ENCODE measurements at places on chromosomes 7 and 10.

DNA sequence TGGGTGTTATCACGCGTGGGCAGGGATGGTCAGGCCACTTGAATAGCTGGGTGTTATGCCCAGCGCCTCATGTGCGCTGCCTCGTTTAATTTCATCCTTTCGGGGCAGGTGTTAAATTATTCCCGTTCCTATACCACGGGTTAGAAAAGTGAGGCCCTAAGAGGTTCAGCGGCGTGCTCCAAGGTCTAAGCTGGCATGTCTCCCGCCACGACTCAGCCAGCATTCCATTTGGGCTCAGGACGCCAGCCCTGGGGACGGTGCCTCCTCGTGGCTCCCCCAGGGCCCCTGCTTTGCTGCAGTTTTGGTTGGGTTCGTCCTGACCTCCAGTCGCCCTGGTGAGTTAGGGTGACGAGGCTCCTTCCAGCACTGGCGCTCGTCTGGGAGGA, 124.5 kb downstream of the TRRAP start:
- no peak for DNase-seq

- no peak for DNase-seq
These were observed 607.8 kb downstream of the PARD3 start for GRCh38 chr10:34207343-34207742.

GRCh38 chr10:100725071-100725471, 20.3 kb upstream of the PAX2 start:
- no peak for DNase-seq

GRCh38 chr10:122510326-122510725, 49.0 kb downstream of the HTRA1 start:
- no peak for DNase-seq

GRCh38 chr7:20788420-20788990, 1.8 kb upstream of the SP8 start:
- DNase-seq = no peak

DNA sequence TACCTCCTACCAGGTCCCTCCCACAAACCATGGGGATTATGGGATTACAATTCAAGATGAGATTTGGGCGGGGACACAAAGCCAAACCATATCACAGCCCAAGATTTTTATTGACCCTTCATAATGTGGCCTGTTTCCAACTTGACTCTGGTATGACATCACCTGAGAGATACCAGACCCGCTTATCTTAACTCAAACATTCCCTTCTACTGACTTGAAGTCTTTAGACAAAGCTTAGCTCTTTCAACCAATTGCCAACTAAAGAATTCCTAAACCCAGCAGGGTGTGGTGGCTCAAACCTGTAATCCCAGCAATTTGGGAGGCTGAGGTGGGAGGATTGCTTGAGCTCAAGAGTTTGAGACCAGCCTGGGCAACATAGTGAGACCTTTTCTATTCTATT, 67.9 kb downstream of the CLRN3 start:
- DNase-seq = no peak

GRCh38 chr10:129027906-129028305, 439.1 kb upstream of the MGMT start:
- DNase-seq = no peak

DNA sequence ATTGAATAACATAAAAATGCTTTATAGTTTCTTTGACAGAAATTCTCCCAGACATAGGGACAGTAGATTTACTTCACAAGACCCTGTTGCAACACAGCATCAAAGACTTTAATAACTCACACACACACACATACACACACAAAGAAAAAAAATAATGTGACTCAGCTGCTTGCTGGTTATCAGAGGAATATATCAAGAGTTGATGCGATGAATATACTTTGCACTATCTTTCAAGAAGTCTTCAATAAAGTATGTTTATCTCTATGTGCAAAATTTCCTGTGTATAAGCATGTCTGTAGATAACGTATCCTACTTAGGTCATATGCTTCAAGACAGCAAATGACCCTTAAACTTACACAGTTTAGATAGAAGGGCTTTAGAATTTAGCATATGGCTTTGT, 243.1 kb downstream of the ARL4A start:
- DNase-seq = no peak

- no peak for DNase-seq
These were observed 7.9 kb downstream of the ADGRA1 start for GRCh38 chr10:133095586-133095985.

- DNase-seq = no peak
These were observed 3.0 kb downstream of the GPRIN2 start for GRCh38 chr10:46553238-46554049.

DNA sequence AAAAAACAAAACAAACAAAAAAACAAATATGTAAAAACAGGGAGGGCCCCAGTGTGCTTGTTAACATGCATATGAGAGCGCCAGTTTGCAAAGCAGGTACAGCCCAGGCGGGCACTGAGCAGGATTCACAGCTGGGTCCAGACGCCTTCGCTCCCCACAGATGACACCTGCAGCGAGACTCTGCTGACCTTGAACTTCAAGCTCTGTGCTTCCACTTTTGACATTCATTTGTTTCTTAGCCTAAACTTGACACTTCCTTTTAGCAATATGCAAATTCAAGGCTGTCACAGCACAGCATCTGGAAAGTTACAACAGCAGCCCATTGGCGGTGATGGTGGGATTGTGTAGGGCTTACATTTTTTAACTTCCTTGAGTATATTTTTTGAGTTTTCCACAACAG, 88.8 kb upstream of the TNS3 start:
- no peak for DNase-seq

GRCh38 chr7:55117286-55117685, 98.5 kb downstream of the EGFR start:
- DNase-seq = no peak

DNA sequence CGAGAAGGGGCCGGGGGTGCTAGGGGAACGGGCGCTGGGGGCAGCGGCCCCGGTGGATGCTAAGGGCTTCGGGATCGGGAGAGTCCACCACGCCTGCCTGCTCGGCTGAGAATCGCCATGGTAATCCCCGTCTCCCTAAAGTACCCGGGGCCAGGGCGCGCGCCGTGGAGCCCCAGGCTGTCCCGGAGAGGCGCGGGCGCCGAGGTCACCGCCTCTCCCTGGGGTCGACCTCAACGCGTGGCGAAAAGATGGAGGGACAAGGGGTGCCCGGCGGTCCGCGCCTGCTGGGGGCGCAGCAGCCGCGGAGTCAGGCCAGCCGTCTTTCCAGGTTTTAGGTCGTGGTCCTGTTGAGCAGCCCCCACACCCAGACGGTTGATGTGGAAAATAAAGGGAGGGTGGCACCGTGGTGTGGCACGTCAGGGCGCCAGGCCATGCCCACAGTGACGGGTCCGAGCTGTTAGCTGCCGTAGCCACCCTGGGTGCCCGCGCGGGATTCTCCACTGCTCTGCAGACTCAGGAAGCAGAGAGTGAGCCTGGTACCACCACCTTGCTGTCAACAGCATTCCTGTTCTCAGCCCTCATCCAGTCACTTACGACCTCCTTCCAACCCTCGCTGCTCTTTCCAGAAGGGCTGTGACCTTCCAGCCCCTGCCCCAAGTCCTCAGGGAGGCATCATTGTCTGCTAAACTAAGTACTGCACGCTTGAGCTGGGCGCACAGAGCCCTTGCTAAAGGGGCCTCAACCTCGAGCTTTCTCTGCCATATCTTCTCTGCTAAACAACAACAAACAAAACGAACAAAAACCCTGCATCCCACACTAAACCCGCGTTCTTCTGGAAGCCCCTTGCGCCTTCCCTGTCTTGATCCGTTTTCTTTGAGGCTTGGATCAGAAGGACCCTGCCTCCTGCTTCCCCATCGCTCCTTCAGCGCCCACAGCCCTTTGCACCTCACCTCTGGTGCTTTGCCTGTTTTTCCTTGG, 666 bp downstream of the SMKR1 start:
- no peak for DNase-seq

GRCh38 chr10:124388823-124389612, 29.7 kb downstream of the OAT start:
- DNase-seq = peak; percentile 98

GRCh38 chr10:103552856-103553742, 59.6 kb downstream of the NEURL1 start:
- DNase-seq = no peak

- no peak for DNase-seq
These were observed 33.0 kb downstream of the PLEKHA1 start for GRCh38 chr10:122407375-122408125.

DNA sequence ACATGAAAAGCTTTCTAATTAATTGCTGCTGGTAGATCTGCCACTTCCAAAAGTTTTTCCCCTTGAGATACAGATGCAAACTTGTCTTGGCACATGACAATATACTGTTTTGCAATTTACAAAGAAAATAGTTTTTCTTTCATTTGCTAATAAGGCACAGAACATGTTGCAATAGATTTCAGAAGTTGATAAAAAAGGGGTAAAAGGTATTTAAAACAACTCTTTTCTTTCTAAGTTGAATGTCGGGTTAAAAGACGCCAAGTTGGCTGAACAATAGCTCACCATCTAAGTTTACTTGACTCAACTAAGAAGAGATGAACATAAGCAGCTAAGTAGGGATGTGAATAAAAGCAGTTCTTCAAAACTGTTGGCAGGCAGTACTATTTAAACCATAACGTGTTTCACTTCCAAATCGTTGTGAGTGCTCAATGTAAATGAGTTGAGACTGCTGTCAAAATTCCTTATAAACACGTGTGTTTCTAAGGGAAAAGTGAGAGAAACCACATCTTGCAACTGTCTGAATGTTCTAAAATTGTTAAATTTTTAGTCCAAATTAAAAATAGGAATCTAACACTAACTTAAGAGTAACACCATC, 14.5 kb upstream of the THSD7A start:
- DNase-seq = no peak

DNA sequence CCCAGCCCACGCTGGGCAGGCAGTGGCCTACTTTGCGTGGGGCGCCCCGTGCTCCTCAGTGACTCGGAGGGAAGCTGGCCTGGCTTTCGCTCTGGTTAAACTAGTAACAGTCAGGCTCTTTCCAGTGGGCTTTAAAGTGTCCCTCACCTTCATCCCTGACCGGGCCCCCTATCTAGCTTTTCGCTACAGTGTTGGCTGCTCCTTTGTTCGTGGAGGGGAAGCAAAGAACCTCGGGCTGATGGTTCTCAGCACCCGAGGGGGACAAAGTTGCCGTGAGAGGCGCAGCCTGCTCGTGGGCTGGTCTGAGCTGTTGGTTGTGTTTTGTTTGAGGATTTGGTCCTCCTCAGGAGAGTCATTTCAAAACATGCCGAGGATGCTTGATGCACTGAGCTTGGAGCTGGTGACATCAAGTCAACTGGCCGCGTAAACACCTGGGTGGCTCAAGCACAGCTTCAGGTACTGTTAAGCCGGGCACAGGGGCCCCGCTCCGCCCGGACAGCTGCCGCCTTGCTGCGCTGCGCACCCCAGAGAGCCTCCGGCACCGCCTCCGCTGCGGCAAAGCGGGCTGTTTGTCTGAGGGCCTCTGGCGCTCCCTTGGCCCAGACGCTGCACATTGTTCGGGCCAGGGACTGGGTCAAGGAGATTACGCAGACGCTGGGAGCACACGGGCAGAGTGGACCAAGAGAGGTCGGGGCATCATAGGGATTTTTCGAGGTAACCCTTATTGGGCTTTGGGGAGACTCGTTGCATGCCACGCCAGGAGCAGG, 1.6 kb downstream of the DLX6 start:
- DNase-seq = no peak

- no peak for DNase-seq
These were observed 63.0 kb upstream of the HPS1 start for GRCh38 chr10:98509745-98510144.

GRCh38 chr7:7765422-7765821, 47.0 kb upstream of the RPA3 start:
- no peak for DNase-seq

GRCh38 chr7:85104432-85105205, 82.2 kb downstream of the SEMA3D start:
- DNase-seq = no peak

DNA sequence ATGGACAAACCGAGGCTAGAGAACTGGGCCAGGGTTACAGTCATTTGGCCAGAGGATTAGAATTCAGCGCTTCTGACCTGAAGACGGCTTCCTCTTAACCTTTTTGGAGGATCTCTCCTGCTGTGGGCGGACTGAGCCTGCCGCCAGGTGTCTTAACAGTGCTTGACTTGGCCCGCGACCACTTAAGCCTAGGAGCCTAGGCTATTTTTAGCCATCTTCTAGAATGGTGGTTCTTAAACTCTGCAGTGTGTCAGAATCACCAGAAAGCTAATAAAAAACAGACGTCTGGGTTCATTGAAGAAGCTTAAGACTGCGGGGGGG, 722 bp downstream of the MDH2 start:
- DNase-seq = no peak

DNA sequence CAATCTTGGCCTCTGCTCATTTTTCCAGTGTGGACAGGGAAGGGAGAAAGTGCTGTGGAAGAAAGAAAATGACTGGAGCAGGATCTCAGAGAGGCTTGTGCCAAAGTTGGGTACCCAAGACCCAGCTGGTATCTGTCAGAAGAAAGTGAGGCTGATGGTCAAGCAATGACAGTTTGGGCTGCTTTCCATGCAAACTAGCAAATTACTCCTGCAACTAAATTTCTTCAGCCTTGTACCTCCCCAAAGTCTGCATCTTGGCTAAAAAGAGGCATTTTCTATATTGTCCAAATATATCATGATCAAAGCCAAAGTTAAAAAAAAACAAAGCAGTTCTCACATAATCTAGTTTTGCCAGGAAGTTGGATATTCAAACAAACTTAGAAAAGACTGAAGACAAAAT, 208.5 kb upstream of the FRMD4A start:
- DNase-seq = no peak

DNA sequence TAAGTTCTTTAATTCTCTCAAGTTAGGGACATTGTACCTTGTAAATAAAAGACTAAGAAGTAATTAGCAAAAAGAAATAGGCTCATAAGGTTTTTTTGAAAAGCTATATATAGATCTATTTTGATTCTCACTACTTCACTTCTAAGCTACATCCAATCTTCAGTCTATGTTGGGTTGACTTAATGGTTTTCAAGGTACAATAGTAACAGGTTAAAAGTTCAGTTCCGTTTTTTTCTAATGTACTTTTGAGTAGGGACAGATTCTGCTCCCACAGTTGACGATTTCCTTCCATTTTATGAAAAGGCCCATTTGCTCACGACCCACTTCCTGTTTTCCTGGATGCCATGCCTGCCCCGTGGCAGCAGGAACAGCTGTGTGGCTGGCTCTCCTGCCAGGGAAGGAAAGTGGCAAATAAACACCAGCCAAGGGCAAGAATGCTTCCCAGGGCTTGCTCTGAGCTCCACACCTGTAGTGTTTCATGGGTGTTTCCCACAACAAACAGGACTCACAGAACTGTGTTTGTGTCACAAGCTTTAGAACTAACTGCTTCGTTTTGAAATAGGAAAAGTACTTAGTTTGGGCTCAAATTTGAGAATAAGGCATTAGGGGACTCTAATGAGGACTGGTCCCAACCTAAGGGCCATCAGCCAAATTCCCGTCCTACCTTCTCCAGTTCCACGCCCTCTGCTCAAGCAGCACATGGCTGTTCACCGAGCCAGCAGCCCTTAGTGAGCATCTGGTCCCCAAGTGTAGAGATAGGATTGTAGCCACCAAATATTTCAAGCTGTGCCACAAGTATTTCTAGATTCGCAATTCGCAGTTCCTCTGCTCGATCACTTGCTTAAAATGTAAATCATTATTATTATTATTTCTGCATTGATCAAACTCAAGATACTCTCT, 240.7 kb downstream of the COBL start:
- DNase-seq = no peak

All from activated CD4-positive, CD25-positive, alpha-beta regulatory T cell treated with anti-CD3 and anti-CD28 coated beads, Interleukin-2, amount 50 U/mL, for 72 hours (primary cell).